ENCODE measurements at places on chromosomes 1 and 21. TPM values are rescaled to one million over a fixed set of nuclear protein-coding genes. Genes with fewer than 3 reads are reported as not detected.

Gene AQP10
- total RNA-seq: not detected

Gene SLC6A9
- total RNA-seq: 14.4 TPM

Gene HIVEP3
- 0.57 TPM for total RNA-seq

Gene TEX38
- 0.21 TPM for total RNA-seq

Gene AIRE
- total RNA-seq: 0.09 TPM

Gene BSND
- total RNA-seq: 0.30 TPM

Gene RIMKLA
- total RNA-seq: 17.3 TPM

Gene SYNJ1
- total RNA-seq: 6.3 TPM

Gene GPR37L1
- 0.16 TPM for total RNA-seq

Gene PCAT6
- 11.2 TPM for total RNA-seq

Gene KRTAP12-2
- total RNA-seq: 0.25 TPM

Gene PCP4
- total RNA-seq: 2.1 TPM

Gene E2F2
- total RNA-seq: 5.4 TPM

Gene ACADM
- total RNA-seq: 36.6 TPM

Gene RAB42
- total RNA-seq: 10.1 TPM

DNA sequence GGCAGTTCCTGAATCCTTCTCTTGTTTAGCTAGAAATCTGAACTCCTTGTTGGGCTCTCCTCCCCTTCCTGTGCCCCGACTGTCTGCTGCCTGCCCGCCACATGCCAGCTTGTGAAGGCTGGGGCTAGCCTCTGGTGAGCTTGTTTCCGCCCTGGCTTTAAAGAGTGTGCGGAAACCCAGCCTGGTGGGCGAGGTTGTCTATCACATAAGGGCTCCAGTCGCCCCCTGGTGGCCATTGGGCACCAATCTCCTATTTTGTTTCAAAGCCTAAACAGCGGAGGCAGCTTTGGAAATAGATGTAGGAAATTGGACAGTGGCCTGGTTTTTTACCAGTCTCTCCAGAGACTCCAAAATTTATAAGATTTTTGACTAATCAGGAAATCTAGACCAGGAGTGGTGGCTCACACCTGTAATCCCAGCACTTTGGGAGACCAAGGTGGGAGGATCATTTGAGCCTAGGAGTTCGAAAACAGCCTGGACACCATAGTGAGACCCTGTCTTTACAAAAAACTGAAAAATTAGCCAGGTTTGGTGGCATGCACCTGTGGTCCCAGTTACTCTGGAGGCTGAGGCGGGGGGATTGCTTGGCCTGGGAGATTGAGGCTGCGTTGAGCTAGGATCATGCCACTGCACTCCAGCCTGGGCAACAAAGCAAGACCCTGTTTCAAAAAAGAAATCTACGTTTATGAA lies 9.8 kb downstream of the ATP8B2 start:
- no peaks in the 10 kb centered on the region for H3K27me3 ChIP-seq
- H3K4me3 ChIP-seq: no peak overlapping the region
- H3K4me1 ChIP-seq: no peaks in the 10 kb centered on the region
- peak; percentile 86 for DNase-seq

- H3K36me3 ChIP-seq: no peaks in the 10 kb centered on the region
- H3K27me3 ChIP-seq: no peaks in the 10 kb centered on the region
- DNase-seq: no peak
- H3K27ac ChIP-seq: no peak overlapping the region
These were observed 52.1 kb downstream of the WDR3 start for GRCh38 chr1:117981455-117982192.

DNA sequence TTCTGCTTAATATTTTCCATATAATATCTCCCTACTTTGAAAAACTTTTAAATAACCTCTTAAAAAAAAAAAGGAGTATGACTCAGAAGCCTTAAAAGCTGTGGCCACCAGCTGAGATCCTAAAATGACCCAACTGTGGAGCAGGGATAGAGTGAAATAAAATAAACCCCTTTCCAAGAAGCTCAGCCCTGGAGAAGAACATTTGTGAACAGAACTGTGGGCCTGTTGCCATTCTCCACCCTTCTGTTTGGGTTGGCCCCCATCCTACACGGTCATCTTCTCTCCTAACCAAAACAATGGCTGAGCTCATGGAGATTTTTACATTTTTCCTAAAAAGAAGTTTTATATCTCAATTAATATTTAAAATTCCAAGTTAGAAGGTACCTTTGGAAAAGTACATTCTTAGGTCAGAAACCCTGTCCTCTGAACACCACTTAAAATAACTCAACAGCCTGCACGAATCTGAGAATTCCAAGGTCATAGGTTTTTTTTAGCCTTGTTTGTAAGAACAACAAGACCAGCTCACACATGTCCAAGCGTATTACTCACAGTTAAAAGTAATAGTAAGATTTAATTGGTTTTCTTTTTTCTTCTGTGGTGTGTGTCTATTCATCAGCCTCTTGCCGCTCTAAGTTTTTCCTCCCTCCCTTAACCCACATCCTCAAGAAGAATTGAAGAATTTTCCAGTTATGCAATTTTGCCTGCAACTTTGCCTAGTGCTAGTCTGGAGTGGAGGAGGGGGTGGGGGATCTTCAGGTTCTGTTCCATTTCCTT lies 107.7 kb upstream of the ERRFI1 start:
- H3K27me3 ChIP-seq: no peaks in the 10 kb centered on the region
- H3K4me1 ChIP-seq: peaks cover 22% of the 10 kb centered on the region
- no peaks in the 10 kb centered on the region for H3K36me3 ChIP-seq
- H3K27ac ChIP-seq: no peak overlapping the region
- no peak overlapping the region for H3K4me3 ChIP-seq

GRCh38 chr1:195697130-195697529 lies 911.1 kb downstream of the KCNT2 start:
- H3K27ac ChIP-seq: no peak overlapping the region
- H3K4me3 ChIP-seq: no peak overlapping the region
- no peaks in the 10 kb centered on the region for H3K27me3 ChIP-seq
- peaks cover 1% of the 10 kb centered on the region for H3K4me1 ChIP-seq
- no peak for DNase-seq

GRCh38 chr1:174156437-174156836 lies 2.9 kb upstream of the RABGAP1L start:
- no peak overlapping the region for H3K4me3 ChIP-seq
- no peak overlapping the region for H3K27ac ChIP-seq
- peaks cover 17% of the 10 kb centered on the region for H3K4me1 ChIP-seq
- H3K36me3 ChIP-seq: no peaks in the 10 kb centered on the region
- peaks cover 3% of the 10 kb centered on the region for H3K27me3 ChIP-seq

- DNase-seq: peak; percentile 35
- H3K36me3 ChIP-seq: peaks cover 7% of the 10 kb centered on the region
- peak overlapping the region; percentile 75 for H3K4me3 ChIP-seq
- peaks cover 68% of the 10 kb centered on the region for H3K4me1 ChIP-seq
These were observed 1.7 kb upstream of the DMRTA2 start for GRCh38 chr1:50424884-50425375.

- H3K4me3 ChIP-seq: no peak overlapping the region
- DNase-seq: no peak
- H3K27ac ChIP-seq: peak overlapping the region; percentile 16
- H3K36me3 ChIP-seq: 0 out of 2 replicates have a peak, but pooled peaks cover 4% of the 10 kb centered on the region
- peaks cover 87% of the 10 kb centered on the region for H3K4me1 ChIP-seq
These were observed 24.1 kb downstream of the BCL9 start for GRCh38 chr1:147565189-147565980.

GRCh38 chr1:203915811-203916210 lies 54.4 kb downstream of the SNRPE start:
- no peak overlapping the region for H3K4me3 ChIP-seq
- H3K4me1 ChIP-seq: no peaks in the 10 kb centered on the region
- DNase-seq: no peak
- H3K27ac ChIP-seq: no peak overlapping the region
- no peaks in the 10 kb centered on the region for H3K36me3 ChIP-seq

GRCh38 chr1:168535536-168535935 lies 8.3 kb downstream of the XCL2 start:
- no peaks in the 10 kb centered on the region for H3K36me3 ChIP-seq
- no peaks in the 10 kb centered on the region for H3K4me1 ChIP-seq
- no peak overlapping the region for H3K27ac ChIP-seq
- no peaks in the 10 kb centered on the region for H3K27me3 ChIP-seq
- no peak for DNase-seq

DNA sequence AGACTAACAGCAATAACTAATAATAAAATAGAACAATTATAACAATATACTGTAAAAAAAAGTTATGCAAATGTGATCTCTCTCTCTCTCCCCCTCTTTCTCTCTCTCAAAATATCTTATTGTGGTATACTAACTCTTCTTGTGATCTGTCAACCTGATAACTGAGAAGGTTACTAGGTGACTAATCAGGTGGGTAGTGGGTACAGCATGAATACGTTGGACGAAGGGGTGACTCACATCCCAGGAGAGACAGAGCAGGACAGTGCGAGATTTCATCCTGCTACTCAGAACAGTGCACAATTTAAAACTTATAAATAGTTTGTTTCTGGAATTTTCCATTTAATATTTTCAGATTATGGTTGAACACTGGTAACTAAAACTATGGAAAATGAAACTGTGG lies 257.5 kb downstream of the LRRC40 start:
- H3K27me3 ChIP-seq: no peaks in the 10 kb centered on the region
- DNase-seq: no peak

GRCh38 chr1:28933277-28933676 lies 18.9 kb downstream of the EPB41 start:
- H3K27me3 ChIP-seq: no peaks in the 10 kb centered on the region
- no peak overlapping the region for H3K27ac ChIP-seq
- DNase-seq: no peak
- peaks cover 3% of the 10 kb centered on the region for H3K4me1 ChIP-seq
- no peaks in the 10 kb centered on the region for H3K36me3 ChIP-seq

DNA sequence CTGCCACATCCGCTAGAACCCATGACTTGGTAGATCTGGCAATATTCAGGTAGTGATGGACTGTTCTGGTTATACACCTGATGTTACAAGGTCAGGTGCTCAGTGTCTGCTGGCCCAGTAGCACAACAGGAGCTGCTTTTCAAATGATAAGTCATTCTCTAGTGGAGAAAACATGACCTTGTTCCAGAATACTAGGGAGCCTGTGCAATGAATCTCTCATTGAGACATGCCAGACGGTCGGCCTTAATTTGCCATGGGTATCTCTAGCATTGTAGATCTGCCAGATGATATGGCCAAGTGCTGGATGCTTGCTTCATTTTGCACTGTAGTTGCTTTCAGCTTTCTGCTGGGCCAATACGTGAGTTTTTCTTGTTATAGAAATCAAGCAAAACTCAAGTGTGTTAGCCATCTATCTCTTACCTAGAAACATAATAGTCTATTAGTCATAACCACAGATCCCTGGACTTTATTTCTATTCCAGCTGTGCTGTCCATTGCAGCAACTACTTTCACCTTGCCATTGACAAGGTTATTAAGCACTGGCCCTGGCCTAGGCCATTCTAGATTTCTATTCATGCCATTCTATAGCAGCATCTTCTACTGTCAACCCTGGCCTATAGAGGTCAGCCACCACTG lies 13.9 kb upstream of the CENPF start:
- H3K27me3 ChIP-seq: no peaks in the 10 kb centered on the region
- no peak overlapping the region for H3K4me3 ChIP-seq
- no peak for DNase-seq
- H3K4me1 ChIP-seq: 0 out of 2 replicates have a peak, but pooled peaks cover 2% of the 10 kb centered on the region
- no peaks in the 10 kb centered on the region for H3K36me3 ChIP-seq
- H3K27ac ChIP-seq: no peak overlapping the region

DNA sequence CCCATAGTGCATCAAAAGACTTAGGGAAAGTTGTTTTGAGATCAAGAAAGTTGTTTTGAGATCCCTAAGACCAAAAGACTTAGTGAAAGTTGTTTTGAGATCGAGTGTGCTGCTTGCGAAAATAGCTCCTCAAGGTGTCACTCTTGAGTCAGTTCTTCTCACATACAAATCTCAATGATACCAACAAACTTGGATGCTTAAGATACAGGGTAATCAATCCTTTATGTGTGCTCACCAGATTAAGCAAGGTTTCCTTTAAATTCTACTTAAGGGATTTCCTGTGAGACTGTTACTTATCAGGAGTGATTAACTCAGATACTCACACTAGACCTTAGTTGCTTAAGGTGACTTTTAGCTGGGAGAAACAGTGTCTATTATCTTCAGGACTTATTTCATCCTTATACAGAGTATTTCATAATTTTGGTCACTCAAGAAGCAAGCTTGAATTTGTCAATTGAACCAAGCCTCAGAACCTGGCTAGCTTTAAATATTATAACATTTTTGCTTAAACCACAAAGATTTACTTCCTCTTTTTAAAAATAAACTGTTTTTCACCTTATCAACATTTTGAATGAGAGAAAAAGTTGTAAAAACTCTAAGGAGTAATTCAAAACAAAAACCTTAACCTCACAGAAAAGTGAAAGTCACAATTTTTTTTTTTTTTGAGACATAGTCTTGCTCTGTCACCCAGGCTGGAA lies 8.0 kb upstream of the RLF start:
- H3K27ac ChIP-seq: no peak overlapping the region
- peaks cover 4% of the 10 kb centered on the region for H3K27me3 ChIP-seq
- no peaks in the 10 kb centered on the region for H3K4me1 ChIP-seq
- DNase-seq: no peak

DNA sequence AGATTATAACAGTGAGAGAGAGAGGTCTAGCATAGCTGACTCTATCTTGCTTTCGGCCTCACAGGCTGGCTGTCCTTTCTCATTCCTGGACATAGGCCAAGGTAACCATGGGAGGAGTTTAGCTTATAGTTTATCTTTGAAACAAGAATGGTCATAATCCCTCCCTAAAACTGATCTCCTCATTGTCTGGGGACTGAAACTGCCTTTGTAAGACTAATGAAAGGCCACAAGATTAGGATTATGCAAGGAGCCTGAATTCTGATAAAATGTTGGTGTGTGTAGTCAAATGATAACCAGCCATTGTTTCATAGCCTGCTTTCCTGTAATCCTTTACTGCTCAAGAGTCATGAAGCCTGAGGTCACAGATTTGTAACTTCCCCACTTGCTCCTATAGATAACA lies 131.9 kb upstream of the LYPLAL1 start:
- no peak overlapping the region for H3K27ac ChIP-seq
- H3K36me3 ChIP-seq: peaks cover 12% of the 10 kb centered on the region
- H3K4me3 ChIP-seq: no peak overlapping the region
- DNase-seq: no peak

GRCh38 chr1:176897350-176898236 lies 266.9 kb downstream of the ASTN1 start:
- no peak overlapping the region for H3K27ac ChIP-seq
- H3K27me3 ChIP-seq: no peaks in the 10 kb centered on the region
- H3K4me3 ChIP-seq: peak overlapping the region; percentile 79

DNA sequence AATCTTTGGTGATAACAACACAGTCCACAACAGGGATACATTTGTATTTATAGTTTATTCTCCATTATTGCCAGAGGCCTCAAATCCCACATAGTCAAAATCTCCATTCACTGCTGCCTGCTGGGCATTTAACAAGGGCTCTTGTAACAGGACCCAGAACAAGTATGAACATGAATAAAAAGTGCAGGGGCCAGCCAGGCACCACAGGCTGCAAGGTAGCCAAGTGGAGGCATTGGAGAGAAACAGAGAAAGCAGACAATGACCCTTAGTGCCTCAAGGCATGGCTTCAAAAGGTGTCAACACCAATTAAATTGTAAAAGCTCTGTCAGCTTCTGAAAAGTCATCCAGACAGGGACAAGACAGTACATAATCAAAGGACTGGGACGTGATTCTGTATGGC lies 116.8 kb downstream of the ATP6V1G3 start:
- H3K36me3 ChIP-seq: no peaks in the 10 kb centered on the region
- no peak overlapping the region for H3K4me3 ChIP-seq
- H3K27ac ChIP-seq: peak overlapping the region; percentile 25
- H3K27me3 ChIP-seq: no peaks in the 10 kb centered on the region
- peak; percentile 11 for DNase-seq
- H3K4me1 ChIP-seq: peaks cover 39% of the 10 kb centered on the region

- H3K4me3 ChIP-seq: peak overlapping the region; percentile 82
- peaks cover 31% of the 10 kb centered on the region for H3K4me1 ChIP-seq
- H3K27me3 ChIP-seq: peaks cover 10% of the 10 kb centered on the region
These were observed 897 bp downstream of the SLC25A24 start for GRCh38 chr1:108199201-108199691.

- peaks cover 61% of the 10 kb centered on the region for H3K27me3 ChIP-seq
- no peaks in the 10 kb centered on the region for H3K36me3 ChIP-seq
- peak overlapping the region; percentile 76 for H3K4me3 ChIP-seq
- H3K4me1 ChIP-seq: peaks cover 26% of the 10 kb centered on the region
- H3K27ac ChIP-seq: no peak overlapping the region
These were observed 1.6 kb upstream of the KCND3 start for GRCh38 chr1:111990878-111991718.

Measured in WTC11 (cell line).